ENCODE measurements at places on chromosomes 6 and 20.

DNA sequence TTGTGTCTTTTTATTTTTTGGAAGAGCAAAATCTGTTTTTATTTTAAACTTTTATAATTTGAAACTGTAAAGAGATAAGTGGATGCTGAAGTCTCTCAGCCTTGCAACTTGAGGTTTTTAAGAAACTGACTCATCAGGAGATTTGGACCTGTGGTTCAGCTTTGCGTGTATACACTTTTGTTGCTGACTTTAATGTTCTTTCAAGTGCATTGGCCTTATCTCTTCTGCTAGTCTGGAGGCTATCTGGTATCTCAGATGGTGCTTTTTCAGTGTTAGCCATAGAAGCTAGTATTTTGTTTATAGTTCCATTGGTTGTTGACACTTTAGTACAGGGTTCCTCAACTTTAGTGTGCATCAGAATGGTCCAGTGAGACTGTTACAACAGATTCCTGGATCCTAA, 504.0 kb upstream of the SPTLC3 start:
- no peak for DNase-seq

DNA sequence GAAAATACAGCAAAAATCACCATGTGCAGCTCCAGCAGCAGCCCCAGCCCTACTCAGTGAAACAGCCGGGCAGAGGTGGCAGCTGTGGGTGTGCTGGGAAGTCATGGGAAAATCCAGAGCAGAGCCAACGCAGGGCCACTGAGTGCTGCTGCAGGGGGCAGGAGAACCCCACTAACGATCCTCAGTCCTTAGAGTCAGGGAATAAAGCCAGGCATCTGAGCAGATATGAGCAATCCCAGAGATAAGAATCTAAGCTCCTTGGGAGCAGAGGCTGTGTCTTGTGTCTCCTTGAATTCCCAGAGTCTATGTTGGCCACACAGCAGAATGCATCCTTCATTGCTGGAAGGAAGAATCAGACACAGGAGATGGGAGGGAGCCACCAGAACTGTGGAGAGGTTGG, 493.1 kb upstream of the MAP3K7 start:
- DNase-seq: no peak

DNA sequence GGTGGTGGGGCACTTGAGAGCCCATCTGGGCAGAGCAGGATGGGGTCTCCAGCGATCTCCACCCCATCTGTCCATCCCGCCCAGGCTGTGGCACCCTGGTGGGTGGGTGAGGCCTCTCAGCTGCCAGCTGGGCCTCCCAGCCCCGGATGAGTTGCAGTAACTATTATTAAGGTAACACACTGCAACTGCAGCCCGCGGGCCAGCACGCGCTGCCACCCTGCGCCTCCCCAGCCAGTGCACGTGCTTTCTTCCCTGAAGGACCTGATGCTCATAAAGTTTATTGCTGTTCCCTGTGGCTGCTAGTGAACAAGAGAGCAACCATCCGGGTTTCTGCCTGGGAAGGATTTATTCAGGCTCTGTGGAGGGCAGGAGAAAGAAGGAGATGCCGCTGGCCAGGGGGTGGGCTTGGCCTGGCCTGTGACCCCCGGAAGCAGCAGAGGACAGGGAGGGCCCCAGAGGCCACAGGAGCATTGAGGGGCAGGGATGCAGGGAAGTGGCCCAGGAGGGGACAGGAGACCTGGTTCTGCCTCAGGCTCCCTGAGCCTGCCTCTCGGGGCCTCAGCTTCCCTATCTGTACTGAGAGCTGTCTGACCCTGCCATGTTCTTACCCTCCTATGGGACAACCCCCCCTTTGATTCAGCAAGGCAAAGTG, 1.7 kb downstream of the IP6K3 start:
- DNase-seq: no peak

DNA sequence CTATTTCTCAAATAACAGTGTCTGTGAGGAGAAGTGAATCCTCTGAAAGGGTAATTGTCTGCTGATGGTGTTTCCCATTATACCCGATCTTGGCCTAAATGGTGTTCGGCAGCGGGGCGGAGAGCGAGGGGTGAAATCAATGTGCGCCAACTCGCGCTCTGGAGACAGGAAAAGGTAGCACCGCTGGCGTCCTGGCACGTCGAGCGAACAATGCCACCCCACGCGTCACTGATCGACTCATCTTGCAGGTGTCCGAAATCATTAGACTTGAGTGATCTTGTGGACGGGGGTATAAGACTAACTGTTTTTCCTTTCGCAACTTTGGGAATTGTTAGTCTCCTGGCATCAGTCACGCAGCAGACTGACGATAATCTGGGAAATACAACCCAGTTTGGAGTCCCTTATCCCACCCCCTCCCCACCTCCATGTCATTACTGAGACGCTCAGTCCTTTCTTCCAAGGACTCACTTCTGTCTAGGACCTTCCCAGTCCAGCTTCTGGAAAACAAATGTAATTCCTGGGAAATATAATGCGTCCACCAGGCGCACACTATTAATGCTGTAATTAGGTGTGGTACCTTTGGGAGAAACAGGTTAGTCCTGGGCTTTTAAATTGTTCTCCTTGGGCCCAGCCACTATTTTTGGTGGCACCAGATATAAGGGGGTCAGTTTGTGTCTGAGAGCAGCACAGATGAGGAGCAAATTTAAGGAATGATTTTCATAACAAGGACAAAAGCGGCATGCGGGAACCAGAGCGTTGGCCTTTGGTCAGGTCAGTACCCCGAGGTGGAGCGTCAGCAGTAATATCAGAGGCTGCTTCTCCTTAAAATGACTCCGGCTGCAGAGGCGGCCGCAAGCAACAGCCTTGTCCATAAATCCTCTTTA, 2.3 kb downstream of the LINC00237 start:
- no peak for DNase-seq

- no peak for DNase-seq
Observed at GRCh38 chr20:4949833-4950178, 51.5 kb downstream of the SLC23A2 start.

- DNase-seq: no peak
Observed at GRCh38 chr6:125562156-125562555, 187.3 kb upstream of the HEY2 start.

DNA sequence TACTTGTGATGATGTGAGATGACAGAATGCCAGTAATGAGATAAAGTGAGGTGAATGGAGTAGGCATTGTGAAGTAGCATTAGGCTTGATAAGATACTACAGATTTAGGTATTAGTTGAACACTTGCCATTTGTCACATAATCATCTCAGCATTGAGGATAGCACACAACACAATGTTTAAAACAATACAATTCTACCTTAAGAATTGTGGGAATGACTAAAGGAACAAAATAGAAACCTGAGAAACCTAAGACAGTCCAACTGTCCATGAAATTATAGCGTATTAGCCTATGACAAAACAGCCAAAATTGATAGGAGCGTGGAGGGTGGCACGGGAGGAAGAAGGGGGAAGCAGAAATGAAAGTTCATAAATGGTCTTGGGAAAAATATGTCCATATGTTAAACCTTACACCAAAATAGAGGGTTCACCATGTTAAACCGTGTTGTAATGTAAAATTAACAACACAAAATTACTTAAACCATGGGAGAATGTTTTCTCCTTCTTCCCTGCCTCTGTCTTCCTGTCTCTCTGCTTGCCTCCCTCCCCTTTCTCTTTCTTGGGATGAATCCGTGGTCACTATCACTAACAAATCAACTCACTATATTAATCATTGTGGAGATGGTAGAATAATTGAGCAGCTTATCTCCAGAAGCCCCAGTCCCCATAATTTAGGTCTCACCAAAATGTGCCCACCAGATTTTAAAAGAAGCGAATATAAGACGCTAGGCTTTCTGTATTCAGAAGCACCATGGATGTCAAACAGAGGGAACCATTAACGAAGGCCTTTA, 33.0 kb upstream of the HFE start:
- DNase-seq: no peak

DNA sequence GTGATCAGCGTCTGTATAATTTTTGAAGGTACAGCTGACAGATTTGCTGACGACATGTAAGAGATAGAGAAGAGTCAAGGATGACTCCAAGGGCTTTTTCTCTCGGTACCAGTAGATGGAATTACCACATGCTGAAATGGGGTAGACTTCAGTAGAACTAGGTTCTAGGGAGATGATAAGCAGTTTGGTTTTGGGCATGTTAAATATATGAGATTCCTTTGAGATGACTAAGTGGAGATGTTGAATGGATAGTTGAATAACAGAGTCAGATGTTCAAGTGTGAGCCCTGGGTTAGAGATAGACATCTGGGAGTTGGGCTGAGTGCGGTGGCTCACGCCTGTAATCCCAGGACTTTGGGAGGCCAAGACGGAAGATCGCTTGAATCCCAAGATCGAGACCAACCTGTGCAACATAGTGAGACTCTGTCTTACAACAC, 50.0 kb downstream of the PHF20 start:
- no peak for DNase-seq

GRCh38 chr6:136956590-136957544, 34.8 kb downstream of the SLC35D3 start:
- DNase-seq: peak; percentile 78

- no peak for DNase-seq
Observed at GRCh38 chr20:7003598-7003997, 236.1 kb downstream of the BMP2 start.

- no peak for DNase-seq
Observed at GRCh38 chr20:43954704-43955061, 40.0 kb downstream of the TOX2 start.

DNA sequence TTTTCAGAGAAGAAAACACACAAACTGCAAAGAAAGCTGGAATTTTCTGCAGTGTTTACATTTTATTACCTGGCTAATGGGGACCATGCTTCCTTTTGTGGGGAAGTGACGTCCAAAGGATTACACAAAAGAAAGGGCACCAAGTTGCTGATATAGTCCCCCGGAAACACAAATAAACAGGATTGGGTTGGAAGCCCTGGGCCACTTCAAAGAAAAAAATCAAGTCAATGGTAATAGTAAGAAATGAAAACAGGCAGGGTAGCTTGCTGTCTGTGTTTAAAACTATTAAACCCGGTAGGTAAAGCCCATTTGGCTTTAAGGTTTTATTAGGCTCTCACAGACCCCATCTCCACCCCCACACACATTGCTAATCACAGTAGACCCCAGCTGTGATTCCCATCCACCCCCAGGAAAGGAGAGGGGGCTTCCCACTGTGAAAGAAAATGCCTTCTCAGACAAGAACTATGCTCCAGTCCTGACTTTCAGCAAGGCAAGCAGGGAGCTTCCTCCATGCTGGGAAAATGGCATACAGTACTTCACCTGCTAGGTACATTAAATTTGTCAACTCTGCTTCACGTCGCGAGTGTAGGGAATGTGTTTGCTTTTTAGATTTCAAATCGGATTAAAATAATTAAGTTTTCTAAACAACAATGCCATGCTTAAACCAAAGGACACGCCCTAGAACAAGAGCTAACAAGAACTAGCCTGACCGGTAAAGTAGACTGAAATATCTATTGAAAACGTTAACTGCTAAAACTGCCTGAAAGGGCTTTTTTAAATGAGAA, 1.1 kb downstream of the PERP start:
- no peak for DNase-seq

GRCh38 chr6:145370559-145370958, 364.8 kb downstream of the EPM2A start:
- DNase-seq: no peak

DNA sequence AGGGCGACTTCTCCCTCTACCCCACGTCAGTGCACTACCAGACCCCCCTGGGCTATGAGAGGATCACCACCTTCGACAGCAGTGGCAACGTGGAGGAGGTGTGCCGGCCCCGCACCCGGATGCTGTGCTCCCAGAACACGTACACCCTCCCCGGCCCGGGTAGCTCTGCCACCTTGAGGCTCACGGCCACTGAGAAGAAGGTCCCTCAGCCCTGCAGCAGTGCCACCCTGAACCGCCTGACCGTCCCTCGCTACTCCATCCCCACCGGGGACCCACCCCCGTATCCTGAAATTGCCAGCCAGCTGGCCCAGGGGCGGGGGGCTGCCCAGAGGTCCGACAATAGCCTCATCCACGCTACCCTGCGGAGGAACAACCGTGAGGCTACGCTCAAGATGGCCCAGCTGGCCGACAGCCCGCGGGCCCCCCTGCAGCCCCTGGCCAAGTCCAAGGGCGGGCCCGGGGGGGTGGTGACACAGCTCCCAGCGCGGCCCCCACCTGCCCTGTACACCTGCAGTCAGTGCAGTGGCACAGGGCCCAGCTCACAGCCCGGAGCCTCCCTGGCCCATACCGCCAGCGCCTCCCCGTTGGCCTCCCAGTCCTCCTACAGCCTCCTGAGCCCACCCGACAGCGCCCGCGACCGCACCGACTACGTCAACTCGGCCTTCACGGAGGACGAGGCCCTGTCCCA, 57.5 kb upstream of the TMEM181 start:
- no peak for DNase-seq

DNA sequence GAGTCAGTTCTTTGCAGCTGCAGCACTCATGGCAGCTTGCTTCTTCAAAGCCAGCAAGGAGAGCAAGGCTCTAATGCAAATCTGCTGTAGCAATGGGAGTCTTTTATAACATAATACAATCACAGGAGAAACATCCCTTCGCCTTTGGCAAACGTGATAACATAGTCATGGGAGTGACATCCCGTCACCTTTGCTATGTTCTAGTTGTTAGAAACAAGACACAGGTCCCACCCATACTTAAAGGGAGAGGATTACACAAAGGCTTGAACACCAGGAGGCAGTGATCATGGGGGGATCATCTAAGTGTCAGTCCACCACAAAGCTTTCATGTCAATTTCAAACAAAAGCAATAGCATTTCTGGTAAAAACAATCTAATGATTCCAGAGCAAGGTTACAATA, 40.1 kb upstream of the PHACTR2 start:
- no peak for DNase-seq

GRCh38 chr6:118808793-118809638, 84.9 kb upstream of the ASF1A start:
- peak; percentile 21 for DNase-seq

- no peak for DNase-seq
Observed at GRCh38 chr6:138656364-138657064, 117.1 kb upstream of the CCDC28A start.

DNA sequence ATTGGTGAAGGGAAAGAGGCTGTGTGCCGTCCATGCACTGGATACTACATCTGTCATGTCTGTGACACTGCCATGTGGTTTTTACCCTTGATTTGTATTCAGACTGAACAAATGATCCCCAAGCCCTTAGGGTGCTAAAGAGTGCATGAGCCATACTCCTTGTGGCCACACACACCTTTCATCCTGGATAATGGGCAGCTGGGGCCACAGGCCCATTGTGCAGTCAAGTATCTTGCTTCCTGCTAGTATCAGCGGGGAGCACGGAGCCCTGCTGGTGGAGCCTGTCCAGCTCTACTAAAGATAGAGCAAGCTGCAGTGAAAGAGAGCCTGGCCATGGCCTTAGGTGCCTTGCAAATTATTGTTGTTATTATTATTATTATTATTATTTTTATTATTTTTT, 75.1 kb downstream of the SLX4IP start:
- no peak for DNase-seq

Measured in GDM1 (cell line).